Lung (tissue), 17 donors: ENCODE measurements at places on chromosomes 1 and 21. TPM values are rescaled to one million over a fixed set of nuclear protein-coding genes. Genes with fewer than 3 reads are reported as not detected.

The F5 gene
- 0.74 TPM for total RNA-seq

The KCNJ10 gene
- 0.37 TPM for total RNA-seq

The CACNA1S gene
- total RNA-seq = 0.20 TPM

The CR1L gene
- 1.3 TPM for total RNA-seq

- H3K4me1 ChIP-seq = no peaks in the 10 kb centered on the region
- H3K4me3 ChIP-seq = no peak overlapping the region
- H3K36me3 ChIP-seq = no peaks in the 10 kb centered on the region
- H3K27ac ChIP-seq = no peak overlapping the region
Measured at GRCh38 chr21:14675774-14676530, 129.8 kb upstream of the SAMSN1 start.

DNA sequence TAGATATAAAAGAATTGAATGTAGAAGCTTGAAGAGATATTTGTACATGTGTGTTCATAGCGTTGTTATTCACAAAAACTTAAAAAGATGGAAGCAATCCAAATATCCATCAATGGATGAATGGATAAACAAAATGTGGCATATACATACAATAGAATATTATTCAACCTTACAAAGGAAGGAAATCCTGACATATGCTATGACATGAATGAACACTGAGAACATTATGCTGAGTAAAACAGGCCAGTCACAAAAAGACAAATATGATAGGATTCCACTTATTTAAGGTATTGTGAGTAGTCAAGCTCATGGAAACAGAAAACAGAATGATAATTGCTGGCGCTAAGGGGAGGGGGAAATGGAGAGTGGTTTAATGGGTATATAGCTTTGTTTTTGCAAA, 47.0 kb upstream of the DYRK1A start:
- H3K27me3 ChIP-seq = no peaks in the 10 kb centered on the region
- no peak overlapping the region for H3K27ac ChIP-seq
- peak; percentile 10 for DNase-seq
- no peaks in the 10 kb centered on the region for H3K4me1 ChIP-seq
- no peaks in the 10 kb centered on the region for H3K36me3 ChIP-seq
- no peak overlapping the region for H3K4me3 ChIP-seq

GRCh38 chr1:175132436-175132835, 60.1 kb downstream of the KIAA0040 start:
- no peaks in the 10 kb centered on the region for H3K27me3 ChIP-seq
- H3K4me1 ChIP-seq = peaks cover 15% of the 10 kb centered on the region
- no peak overlapping the region for H3K4me3 ChIP-seq
- DNase-seq = no peak
- H3K36me3 ChIP-seq = no peaks in the 10 kb centered on the region

- peaks cover 29% of the 10 kb centered on the region for H3K36me3 ChIP-seq
- DNase-seq = no peak
- no peak overlapping the region for H3K4me3 ChIP-seq
- peaks cover 11% of the 10 kb centered on the region for H3K4me1 ChIP-seq
- no peaks in the 10 kb centered on the region for H3K27me3 ChIP-seq
- H3K27ac ChIP-seq = no peak overlapping the region
Measured at GRCh38 chr1:54871275-54872035, 15.5 kb downstream of the DHCR24 start.
